Stimulated activated CD8-positive, alpha-beta memory T cell treated with anti-CD3 and anti-CD28 coated beads, Interleukin-12 subunit alpha, Interleukin-12 subunit beta, amount 100 ng/mL, for 4 hours (primary cell): ENCODE measurements at places on chromosomes 5 and 9.

DNA sequence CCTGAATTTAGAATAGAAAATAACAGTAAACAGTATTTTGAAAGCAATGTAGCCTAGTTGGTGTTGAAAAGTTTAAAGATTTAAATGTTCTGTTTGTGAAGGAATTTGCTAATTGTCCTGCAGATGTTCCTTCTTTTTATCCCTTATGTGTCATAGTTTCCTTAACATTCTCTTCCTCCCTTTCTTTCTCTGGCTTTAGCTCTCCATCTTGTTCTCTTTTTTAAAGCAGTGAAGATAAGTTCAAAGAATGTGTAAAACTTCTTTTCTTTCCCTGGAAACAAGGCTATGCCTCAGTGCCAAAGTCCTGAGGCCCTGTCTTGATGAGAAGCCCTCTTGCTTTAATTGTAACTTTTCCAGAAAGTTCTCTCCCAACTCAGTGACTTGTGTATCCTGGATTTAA is 24.4 kb upstream of the GAS1 start:
- DNase-seq, result no peak

- DNase-seq, result no peak
Measured at GRCh38 chr5:132378580-132378979, 9.1 kb downstream of the SLC22A5 start.

DNA sequence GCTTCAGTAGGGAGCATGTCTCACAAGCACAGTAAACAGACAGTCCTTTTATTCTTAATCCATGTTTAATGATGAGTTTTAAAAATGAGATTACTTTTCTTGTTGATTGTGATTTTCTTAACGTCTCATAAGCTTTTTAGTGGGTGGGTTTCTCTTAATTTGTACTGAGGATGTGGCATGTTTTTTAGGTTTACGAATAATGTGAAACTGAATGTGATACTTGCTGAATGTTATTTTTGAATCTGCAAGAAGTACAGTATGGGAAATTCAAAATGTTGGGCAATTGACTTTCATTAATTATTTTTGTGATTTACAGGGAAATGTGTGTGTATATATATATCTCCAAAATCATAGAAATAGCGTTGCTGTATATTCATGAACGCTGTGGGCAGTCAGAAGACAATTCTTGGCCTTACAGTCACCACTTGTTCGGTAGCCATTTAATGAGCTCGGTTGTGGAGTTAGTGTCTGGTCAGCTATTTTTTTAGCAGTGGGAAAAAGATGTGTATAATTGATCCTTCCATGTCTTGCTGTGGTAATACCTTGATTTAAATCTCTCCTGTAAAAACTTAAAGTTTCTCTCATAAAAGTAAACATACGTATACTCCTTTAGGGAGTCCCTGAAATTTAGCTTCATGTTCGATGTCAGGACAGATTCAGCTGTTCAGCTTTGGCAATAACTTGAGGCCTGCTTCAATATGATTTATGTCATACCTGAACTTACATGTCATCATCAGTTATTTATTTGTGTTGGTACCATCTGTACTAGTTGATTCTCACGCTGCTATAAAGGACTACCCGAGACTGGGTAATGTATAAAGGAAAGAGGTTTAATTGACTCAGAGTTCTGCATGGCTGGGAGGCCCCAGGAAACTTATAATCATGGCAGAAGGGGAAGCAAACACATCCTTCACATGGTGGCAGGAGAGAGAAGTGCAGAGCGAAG is 15.0 kb downstream of the ICE1 start:
- DNase-seq, result no peak

DNA sequence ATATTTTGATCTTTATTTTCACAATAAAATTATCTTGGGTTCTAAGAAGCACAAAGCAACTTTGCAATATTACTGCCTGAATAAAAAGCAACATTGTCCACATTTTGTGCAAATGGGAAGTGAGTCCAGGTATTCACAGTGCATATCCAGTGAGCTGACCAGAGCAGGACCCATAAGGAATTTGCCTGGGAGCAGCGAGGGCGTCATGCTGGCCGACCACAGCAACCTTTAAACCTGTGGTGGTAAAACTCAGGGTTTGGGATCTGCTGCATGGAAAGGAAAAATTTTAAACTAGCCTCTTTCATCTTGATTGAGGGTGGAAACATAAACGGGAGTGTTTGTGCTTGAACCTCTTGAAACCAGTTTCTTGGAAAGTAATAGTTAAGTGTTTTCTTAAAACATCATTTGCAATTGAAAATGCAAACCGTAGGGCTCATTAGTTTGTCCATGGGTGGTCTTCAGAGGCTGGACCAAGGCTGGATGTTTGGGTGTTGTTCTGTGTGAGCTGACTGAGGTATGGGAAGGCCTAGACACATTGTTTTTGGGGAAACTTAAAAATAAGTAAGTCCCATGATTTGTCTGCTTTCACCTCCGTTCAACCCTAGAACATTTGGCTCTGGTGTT is 85.0 kb upstream of the ANKH start:
- DNase-seq, result no peak

- no peak for DNase-seq
Measured at GRCh38 chr9:130872912-130873503, 23.6 kb downstream of the QRFP start.

GRCh38 chr5:44568519-44568918 is 179.3 kb upstream of the FGF10 start:
- DNase-seq, result no peak

DNA sequence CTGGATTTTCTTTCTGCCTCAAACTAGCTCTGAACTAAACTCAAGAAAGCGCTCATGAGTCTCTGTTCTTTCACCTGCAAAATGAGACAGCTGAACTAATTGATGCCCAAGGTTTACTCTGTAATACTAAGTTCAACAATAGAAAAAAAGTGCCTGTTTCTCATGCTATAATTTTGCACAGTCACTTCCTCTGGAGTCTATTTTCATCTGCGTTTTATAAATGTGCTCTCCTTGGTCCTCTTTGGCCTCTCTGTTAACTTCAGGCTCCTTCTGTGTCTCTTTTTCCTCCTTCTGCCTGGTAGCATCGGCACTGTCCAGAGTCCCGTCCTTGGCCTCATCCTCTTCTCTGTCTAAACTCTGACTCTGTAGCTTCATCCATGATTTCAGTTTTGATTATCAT is 311.9 kb upstream of the TLE4 start:
- DNase-seq, result no peak

DNA sequence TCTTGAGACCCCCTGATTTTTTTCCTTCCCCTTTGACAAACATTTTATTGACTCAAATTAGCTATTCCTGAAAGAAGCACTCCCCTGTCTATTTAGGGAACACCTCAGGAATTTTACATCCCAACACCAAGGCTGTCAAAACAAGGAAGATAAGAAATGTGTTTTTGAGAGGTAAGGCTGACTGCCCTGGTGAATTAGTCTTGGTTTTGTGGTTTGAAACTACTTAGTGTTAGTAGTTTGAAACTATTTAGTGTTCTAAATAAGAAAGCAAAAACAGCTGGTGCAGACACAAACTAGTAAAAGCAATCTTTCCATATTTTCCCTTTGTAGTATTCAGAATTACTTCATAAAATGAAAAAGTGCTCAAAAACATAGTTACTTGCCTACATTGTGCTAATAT is 120.7 kb downstream of the PCSK1 start:
- no peak for DNase-seq

DNA sequence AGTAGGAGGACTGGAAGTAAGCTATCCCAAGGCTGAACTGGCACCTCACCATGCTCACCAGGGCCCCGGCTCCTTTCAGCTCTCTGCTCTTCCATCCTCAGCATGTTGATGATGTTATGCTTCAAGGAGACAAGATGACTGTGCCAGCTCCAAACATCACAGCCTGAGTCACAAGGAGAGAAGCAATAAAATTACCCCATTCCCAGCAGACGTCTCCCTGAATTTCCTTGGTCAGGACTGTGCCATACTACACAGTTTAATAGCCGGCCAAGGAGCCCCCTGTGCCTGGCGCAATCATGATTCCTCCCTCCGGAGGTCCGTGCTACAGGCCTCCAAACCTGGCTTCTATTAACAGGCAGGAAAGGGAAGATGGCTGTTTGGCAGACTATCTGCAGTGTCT is 51.2 kb upstream of the ROR2 start:
- no peak for DNase-seq

- DNase-seq, result no peak
Measured at GRCh38 chr9:99593610-99594009, 228.1 kb upstream of the NR4A3 start.

- no peak for DNase-seq
Measured at GRCh38 chr5:105907016-105907415, 1763.7 kb downstream of the EFNA5 start.

GRCh38 chr5:6545036-6545693 is 87.7 kb downstream of the NSUN2 start:
- DNase-seq, result no peak

DNA sequence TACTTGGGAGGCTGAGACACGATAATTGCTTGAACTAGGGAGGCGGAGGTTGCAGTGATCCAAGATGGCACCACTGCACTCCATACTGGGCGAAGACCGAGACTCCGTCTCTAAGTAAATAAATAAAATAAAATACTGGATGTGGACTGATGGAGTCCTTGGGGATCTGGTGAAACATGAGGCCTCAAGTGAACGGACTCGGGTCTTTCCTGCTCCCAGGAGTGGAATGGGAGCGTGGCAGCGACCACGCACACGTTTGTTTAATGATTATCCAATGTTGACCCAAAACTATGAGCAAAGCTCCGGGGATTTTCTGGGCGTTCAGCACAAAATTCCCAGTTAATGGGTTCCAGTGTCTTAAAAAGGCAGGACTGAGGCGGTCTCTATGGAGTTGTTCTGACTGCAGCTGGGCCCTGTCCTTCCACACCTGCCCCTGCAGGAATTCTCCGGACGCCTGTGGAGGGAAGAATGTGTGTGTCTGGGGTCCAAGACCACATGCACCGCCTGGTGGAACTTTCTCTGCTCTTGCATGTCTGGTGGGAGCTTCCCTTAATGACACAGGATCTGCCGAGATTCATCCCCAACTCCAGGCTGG is 26.6 kb downstream of the NEK6 start:
- no peak for DNase-seq
